ENCODE measurements at places on chromosomes 7 and 10. TPM values are rescaled to one million over a fixed set of nuclear protein-coding genes. Genes with fewer than 3 reads are reported as not detected.

Gene IGFBP1
- total RNA-seq: not detected

Gene PNLIPRP1
- total RNA-seq: not detected

Gene ADAM12
- total RNA-seq: 25.5 TPM

Gene CYP2E1
- total RNA-seq: 5.4 TPM

Gene HTRA1
- total RNA-seq: not detected

Gene MMP21
- total RNA-seq: not detected

Gene GET4
- total RNA-seq: 43.0 TPM

Gene ABCB1
- 19.0 TPM for total RNA-seq

All from activated T-helper 17 cell treated with anti-CD3 and anti-CD28 coated beads, Interleukin-2, amount 50 U/mL, for 72 hours (primary cell).